ENCODE measurements at places on chromosomes 1 and 21. TPM values are rescaled to one million over a fixed set of nuclear protein-coding genes. Genes with fewer than 3 reads are reported as not detected.

Gene LGR6
- 0.19 TPM for total RNA-seq

Gene MAB21L3
- not detected for total RNA-seq

Gene FYB2
- not detected for total RNA-seq

Gene ISG15
- total RNA-seq: 38.9 TPM

Gene UBL4B
- not detected for total RNA-seq

Gene DNM3
- 1.6 TPM for total RNA-seq

Gene ITLN2
- total RNA-seq: not detected

Gene PRKAA2
- not detected for total RNA-seq

Gene IRF6
- total RNA-seq: 0.74 TPM

Gene ALX3
- not detected for total RNA-seq

Gene AIRE
- 0.11 TPM for total RNA-seq
